Cardiac septum (tissue), 1 donor: ENCODE measurements at places on chromosomes 6 and 20. TPM values are rescaled to one million over a fixed set of nuclear protein-coding genes. Genes with fewer than 3 reads are reported as not detected.

COX4I2 gene
- 11.3 TPM for total RNA-seq

ENPP5 gene
- total RNA-seq = 2.9 TPM

- no peak for DNase-seq
Observed at GRCh38 chr6:119442776-119443184, 93.2 kb upstream of the MAN1A1 start.

DNA sequence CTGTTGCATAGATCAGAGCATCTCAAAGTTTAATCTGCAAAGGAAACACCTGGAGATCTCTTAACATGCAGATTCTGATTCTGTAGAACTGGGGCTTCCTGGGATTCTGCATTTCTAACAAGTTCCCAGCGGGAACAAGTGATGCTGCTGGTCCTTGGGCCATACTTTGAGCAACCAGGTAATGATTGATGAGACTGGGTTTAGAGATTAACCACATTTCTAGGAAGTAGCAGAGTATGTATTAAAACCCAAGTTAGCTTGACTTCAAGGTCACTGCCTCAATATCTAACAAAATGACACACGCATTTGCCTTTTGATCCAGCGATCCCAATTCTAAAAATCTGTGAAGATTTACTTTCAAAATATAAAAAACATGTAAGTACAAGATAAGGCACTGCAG is 83.0 kb upstream of the DTNBP1 start:
- DNase-seq = no peak

DNA sequence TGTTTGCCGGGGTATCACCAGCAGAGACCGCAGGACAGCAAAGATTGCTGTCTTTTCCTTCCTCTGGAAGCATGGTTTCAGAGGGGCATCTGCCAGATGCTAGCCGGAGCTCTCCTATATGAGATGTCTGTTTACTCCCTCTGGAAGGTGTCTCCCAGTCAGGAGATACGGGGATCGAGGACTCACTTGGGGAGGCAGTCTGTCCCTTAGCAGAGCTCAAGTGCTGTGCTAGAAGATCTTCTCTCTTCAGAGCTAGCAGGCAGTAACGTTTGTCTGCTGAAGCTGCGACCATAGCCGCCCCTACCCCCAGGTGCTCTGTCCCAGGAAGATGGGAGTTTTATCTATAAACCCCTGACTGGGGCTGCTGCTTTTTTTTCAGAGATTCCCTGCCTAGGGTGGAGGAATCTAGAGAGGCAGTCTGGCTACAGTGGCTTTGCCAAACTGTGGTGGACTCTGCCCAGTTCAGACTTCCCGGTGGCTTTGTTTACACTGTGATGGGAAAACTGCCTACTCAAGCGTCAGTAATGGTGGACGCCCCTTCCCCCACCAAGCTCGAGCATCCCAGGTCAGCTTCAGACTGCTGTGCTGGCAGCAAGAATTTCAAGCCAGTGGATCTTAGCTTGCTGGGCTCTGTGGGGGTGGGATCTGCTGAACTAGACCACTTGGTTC is 133.0 kb upstream of the FLRT3 start:
- DNase-seq = no peak
